COR-L47 (cell line): ENCODE measurements at places on chromosomes 4 and X.

- no peak for DNase-seq
These were observed 11.3 kb upstream of the ARAP2 start for GRCh38 chr4:36255577-36255976.

- DNase-seq, result no peak
These were observed 1317.7 kb downstream of the FSTL5 start for GRCh38 chr4:160846121-160846520.

DNA sequence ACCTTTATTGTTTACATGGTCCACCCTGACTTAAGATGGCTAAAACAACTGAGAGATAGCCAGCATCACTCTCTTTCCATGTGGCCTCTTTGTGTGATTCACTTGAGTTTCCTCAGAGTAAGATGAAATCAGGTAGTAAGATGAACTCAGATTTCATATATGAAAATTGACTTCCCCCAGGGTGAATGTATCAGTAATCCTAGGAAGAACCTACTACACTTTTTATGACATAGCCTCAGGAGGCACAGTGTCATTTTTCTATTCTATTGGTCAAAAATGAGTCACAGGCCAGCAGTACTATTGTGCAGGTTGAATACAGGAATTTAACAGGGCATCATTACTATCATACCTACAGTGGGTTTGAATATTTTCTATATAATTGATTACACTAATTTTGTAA, 14.6 kb upstream of the SULT1E1 start:
- DNase-seq, result no peak

GRCh38 chr4:57064811-57065711, 45.1 kb downstream of the IGFBP7 start:
- no peak for DNase-seq

- no peak for DNase-seq
These were observed 21.9 kb downstream of the SEC24D start for GRCh38 chr4:118814058-118814457.

- no peak for DNase-seq
These were observed 72.9 kb downstream of the MAOA start for GRCh38 chrX:43728966-43729365.

DNA sequence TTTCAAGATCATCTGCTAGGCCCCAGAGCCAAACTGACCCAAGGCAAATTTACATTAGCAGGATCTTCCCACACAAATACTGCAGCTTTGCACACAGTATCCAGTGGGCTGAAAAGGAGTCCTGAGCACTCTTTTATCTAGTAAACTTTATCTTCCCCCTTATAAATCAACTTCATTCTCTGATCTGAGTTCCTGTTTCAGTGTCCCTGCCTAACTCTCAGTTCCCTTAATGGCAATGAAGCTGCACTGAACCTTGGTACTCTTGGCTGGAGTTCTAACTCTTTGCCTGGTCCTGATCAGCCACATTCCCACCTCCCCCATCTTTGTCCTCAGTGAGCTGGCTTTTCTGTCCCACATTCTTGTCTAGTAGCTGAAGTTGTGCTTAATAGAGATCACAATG, 37.4 kb downstream of the EDA2R start:
- no peak for DNase-seq
